ENCODE measurements at places on chromosomes 12 and 14. TPM values are rescaled to one million over a fixed set of nuclear protein-coding genes. Genes with fewer than 3 reads are reported as not detected.

DNA sequence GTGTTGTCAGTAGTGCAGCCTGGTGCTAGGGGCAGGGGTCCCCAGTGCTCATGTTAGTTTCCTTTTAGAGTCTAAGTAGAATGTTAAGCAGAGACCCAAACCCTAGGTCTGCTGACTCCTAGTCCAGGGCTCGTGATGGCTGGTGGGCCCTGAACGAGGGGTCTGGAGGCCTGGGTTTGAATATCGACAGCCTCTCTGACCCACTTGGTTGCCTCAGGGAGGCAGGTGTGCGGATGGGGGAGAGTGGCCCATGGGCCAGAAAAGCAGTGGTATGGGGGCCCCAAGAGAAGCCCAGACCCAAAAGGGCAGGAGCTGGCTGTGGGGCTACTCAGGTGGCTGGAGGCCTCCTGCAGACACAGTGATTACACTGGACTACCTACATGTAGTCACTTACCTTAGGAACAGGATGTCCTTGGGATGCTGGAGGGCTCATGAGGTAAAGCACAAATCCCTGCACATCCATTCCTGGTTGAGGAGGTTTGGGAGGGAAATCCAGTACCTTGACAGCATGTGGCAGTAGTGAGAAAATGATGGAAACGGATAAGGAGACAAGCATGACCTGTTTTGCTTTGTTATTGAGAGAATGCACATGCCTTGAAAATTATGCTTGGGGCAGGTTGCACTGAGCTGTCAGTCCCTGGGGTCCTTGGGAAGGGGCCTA, 1.7 kb upstream of the SLC25A29 start:
- DNase-seq = no peak

CFAP251 gene
- 6.8 TPM for total RNA-seq

DNA sequence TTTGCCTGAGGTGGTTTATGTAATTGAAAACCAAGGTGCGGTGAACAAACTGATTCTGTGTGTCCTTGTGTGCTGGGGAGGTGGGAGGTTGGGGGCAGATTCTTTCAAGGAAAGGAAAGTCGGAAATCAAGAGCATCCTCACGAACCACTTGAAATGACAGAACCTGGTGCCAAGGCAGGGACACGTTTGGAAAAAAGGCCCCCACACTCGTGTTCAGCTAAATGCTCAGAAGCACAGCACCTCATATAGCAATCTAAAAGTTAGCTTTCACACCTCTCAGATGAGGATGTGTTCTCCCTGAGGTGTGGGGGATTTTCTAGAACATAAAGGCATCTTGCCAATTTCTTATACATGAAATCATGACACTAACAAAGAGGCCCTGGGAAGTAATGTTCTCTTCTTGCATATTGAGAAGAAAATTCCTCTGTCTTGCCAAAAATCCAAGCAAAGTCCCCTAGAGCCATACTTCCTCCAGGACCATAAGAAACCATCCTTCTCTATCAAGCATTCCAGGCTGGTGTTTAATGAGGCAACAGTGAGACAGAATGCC, 119.6 kb downstream of the PLXNC1 start:
- DNase-seq = no peak

C14orf180 gene
- total RNA-seq = not detected

DNA sequence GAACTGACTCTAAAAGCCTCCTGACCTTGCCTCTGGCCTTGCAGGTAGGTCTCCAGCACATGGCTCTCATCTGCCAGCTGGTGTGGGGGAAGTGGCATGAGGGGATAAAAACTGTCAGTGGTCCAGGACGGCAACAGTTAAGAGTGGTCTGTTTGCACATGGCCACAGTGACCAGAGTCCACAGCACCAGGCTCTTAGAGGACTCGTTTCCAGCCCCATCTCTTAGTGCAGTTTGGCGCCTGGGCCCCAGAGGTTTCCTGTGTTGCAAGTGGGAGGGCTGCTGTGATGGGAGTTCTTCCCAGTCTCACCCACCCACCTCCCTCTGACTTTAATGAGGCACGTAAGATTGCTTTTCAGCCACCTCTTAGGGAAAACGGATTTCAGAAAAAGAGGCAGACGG, 37.0 kb downstream of the APPL2 start:
- no peak for DNase-seq

SYNDIG1L gene
- total RNA-seq = not detected

GRCh38 chr12:109542876-109543275, 30.4 kb downstream of the MMAB start:
- no peak for DNase-seq

SMCO2 gene
- not detected for total RNA-seq

GRCh38 chr14:22885975-22886374, 3.0 kb downstream of the REM2 start:
- no peak for DNase-seq

ANO2 gene
- 0.43 TPM for total RNA-seq

DNA sequence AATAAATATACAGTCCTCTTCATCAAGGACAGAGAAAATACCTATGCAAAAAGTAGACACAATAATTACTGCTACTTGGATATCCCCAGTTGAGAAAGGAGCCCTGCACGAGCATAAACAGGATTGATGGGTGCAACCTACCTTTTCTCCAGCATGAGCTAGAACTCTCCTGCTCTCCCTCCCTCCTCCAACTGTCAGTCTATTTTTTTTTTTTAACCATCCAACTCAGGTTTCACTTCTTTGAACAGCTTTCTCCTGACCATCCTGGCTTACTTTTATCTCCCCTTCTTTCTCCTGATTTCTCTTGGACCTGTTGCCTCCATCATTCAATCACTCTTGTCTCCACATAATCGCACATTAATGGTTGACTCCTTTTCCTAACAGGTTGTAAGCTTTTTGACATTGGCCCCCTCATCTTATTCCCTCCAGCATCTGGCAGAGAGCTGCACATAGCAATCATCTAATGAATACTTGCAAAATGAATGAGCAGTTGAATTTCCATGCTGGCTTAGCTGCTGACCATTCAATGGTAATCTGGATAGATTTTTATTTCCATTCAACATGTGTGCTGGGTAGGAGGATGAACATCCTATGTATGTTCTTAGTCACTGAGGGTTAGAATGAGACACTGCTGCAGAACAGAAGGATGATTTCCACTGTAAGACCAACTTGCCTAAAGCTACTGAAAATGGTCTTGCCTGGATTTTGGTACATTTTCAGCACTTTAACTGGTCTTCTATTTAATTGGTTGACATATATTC, 24.4 kb downstream of the MYBPC1 start:
- DNase-seq = no peak

SOAT2 gene
- not detected for total RNA-seq

- DNase-seq = peak; percentile 36
Measured at GRCh38 chr14:51534610-51535011, 117.1 kb upstream of the FRMD6 start.

DNA sequence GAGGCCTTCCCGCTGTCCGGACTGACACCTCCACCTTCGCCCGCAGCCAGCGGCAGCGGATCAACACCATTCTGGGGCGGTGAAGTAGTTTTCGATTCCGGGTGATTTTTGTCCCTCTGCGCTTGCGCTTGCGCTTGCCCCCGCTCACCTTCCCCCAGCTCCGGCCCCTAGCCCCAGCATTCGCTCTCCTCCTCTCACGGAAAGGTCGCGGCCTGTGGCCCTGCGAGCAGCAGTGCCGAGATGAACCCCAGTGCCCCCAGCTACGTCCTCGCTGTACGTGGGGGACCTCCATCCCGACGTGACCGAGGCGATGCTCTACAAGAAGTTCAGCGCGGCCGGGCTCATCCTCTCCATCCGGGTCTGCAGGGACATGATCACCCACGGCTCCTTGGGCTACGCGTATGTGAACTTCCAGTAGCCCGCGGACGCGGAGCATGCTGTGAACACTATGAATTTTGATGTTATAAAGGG, 22.7 kb upstream of the SRGAP1 start:
- DNase-seq = no peak

GRCh38 chr12:92445253-92446082, 257.3 kb upstream of the PLEKHG7 start:
- DNase-seq = peak; percentile 59

FOXA1 gene
- not detected for total RNA-seq

DNA sequence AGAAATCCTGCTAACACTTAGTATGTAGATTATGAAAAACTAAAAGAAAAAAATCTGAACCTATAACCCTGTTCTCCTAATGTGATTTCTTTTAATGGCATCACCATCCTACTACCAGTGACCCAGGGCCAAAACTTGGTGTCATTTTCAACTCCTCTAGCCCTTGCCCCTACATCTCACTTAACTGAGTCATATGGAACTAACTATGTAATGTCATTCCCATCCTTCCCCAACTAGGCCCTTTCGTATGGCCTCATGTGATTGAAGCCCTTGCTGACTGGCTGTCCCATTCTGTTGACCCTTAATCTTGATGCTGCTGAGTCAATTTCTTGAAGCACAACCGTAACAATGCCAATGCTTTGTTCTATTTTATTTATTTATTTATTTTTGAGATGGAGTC, 7.6 kb downstream of the DMAC2L start:
- DNase-seq = peak; percentile 14

- no peak for DNase-seq
Measured at GRCh38 chr12:9163392-9163791, 44.8 kb downstream of the PZP start.

DNA sequence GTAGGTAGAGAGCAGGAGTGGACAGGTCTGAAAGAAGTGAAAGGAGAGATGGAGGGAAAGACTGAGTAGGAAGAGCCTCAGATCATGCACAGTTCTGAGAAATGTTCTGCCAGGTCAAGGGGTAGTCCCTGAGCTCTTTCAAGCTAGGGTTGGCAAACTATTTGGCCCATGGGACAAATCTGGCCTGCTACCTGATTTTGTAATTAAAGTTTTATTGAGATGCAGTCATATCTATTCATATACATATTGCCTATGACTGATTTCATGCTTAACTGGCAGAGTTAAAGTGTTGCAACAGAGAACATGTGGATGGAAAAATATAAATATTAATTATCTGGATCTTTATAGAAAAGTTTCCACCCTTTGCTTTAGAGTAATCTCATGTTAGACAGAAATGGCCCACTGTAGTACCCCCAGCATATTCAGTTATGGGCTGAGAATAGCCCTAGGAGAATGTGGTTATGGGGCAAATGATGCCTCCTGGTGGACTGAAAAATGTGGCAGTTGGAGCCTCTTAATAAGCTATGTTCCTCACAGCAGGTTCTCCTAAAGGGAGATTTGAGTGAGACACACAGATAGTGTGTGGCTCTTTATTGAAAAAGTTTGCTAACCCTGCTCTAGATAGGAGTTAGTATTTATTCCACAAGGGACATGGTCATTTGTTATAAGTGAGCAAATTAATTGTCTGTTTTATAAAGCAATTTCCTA, 476.9 kb downstream of the LRIG3 start:
- peak; percentile 68 for DNase-seq

- DNase-seq = peak; percentile 63
Measured at GRCh38 chr14:66359500-66359899, 126.7 kb upstream of the CCDC196 start.

PTPRQ gene
- total RNA-seq = 0.32 TPM

Data from fibroblast of villous mesenchyme (primary cell).